Iris pigment epithelial cell (primary cell): ENCODE measurements at places on chromosomes 13 and 19.

DNA sequence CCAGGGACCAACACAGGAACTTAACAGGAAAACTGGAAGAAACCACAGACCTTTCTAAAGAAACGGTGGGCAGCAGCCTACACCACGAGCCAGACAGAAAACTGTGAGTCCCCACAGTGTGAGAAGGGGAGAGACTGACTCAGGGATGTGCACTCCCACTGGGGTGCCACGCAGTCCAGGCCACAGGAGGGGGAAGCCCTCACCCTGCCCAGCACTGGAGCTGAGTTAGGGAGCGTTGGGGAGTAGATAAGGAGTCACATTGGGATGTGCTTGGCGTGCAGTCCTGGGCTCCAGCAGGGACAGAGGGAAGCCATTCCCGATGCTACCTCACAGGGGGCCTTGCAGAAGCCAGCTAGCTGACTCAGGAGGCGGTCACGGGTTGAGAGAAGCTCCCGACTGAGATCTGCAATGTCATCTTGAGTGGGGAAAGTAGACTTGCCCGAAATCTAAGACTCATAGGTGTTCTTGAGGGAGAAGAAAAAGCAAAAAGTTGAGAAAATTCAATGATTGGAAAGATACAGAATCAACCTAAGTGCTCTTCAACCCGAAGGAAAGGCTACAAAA lies 17.3 kb downstream of the SIGLEC8 start:
- DNase-seq = no peak

DNA sequence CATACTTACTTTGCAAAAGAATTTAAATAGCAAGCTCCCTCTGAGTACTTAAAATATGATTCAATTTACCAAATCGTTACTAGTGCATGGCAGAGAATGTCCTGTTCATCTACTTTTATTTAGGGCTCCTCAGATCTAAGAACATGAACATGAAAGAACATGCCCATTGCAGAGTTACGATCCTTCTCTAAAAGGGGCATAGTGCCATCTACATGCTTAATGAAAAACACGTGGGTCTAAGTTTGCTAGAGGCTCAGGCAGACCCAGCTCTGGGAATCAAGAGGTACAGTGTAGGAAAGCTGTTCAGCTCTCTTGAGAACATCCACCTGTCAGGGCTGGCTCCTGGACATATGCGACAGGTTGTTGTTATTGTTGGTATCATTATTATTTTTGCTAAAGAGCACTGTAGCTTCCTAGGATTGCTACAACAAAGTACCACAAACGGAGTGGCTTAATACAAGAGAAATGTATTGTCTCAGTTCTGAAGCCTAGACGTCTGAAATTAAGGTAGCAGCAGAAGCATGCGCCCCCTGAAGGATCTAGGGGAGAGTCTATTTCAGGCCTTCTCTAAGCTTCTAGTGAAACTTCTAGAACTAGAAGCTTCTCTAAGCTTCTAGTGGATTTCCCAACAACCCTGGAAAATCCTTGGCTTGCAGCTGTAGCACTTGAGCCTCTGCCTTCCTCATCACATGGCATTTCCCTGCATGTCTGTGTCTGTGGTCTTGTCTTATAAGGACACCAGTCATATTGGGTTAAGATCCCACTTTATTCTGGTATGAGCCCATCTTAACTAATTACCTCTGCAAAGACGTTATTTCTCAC lies 133.9 kb downstream of the DCT start:
- DNase-seq = peak; percentile 49

DNA sequence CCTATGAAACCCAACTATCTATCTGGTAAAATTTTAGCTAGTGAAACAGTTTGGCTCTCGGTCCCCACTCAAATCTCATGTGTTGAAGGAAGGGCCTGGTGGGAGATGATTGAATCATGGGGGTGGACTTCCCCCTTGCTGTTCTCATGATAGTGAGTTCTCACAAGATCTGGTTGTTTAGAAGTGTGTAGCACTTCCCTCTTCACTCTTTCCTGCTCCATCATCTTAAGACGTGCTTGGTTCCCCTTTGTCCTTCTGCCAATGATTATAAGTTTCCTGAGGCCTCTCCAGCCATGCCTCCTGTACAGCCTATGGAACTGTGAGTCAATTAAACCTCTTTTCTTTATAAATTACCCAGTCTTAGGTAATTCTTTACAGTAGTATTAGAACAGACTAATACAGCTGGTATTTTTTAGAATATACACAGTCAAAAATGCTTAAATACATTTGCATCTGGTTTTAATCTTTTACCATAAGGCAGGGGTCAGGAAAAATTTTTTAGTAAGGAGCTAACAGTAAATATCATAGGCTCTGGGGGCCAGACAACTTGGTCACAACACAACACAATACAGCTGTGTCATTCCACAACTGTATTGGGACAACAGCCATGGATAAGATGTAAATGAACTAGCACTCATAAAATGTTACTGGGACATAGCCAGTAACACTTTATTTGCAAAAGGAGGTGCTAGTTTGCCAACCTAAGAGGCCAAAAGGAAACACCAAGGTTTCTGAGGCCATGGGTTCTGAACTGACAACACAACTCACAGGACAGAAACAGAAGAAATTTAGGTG lies 24.3 kb downstream of the DZIP1 start:
- DNase-seq = no peak

- DNase-seq = no peak
Measured at GRCh38 chr13:30107521-30108136, 199.7 kb downstream of the KATNAL1 start.

GRCh38 chr19:6406401-6406800 lies 13.4 kb upstream of the GTF2F1 start:
- DNase-seq = no peak

DNA sequence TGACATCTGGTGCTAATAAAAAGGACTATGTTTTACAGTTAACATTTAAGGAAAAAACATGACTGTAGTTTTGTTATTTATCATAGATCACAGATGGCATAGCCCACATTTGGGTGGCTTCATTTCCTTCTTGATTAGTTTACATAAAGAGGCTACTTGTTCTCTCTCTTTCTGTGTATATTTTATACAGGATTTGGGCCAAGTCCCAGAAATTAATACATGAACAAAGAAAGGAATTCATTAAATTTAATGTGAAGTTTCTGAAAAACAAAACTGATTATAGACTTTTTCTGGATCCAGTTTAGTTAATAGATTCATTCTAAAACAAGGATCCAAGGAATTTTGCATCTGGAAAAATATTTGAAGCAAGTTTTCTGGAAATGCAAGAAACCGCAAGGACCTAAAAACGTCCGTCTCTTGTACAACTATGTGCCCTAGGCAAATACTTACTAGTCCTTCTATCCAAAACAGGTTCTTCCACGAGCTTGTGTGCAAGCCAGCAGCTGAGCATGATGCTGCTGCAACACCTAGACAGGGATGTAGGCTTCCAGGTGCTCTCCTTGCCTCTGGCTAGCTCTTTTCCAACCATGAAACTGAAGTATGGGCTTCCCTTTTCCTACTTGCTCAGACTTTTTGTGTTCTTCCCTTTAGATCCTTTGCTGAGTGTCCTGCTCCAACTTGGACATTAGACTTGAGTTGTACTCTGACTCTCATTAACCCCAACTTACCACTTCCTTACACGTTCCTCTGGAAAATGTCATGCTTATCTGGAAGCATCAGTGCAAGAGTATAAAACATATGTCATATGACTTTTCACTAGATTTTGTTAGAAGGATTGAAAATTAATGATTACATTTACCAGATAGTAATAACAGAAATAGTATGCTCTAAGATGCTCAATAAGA lies 161.5 kb upstream of the STARD13 start:
- DNase-seq = no peak

GRCh38 chr19:53102756-53103233 lies 427 bp downstream of the ZNF160 start:
- DNase-seq = peak; percentile 49

- no peak for DNase-seq
Measured at GRCh38 chr13:78600280-78600883, 3.0 kb downstream of the POU4F1 start.

GRCh38 chr19:16418597-16418962 lies 53.2 kb downstream of the EPS15L1 start:
- DNase-seq = no peak

DNA sequence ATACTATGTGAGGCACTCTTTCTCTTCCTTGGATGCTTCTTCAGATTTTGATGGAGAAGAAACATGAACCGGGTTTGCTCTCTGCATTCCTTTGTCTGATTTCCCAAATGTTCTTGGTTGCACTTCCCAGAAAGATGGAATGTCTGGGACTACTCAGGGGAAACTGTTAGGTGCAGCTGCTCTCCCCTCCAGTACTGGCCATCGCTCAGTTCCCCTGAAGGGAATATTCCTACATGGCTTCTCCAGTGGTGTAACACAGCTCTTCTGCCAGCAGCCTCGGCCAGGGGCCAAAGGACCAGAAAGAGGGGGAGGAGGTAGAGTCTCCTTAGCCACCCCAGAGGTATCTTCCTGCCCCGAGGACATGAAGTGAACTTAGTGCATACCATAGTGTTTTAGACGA lies 33.5 kb upstream of the SPRY2 start:
- no peak for DNase-seq

- DNase-seq = peak; percentile 24
Measured at GRCh38 chr19:43316591-43317319, 36.7 kb upstream of the CD177 start.

DNA sequence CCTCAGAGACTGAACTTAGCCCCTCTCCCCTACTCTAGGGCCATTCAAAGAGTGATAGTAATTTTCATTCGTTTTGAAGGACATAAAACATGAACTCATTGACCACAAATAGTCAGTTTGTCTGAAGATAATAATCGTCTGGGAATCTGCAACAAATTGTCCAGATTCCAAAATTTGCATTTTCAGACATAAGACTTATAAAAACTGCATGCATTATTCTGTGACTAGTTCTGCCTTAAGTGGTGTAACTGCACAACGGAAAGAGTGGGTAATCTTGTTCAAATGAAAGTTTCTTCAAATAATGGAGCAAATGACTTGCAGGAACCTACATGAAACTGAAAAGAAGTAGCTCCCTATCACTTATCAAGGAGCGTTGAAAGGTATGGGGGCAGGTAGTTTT lies 8.4 kb downstream of the CSNK1A1L start:
- peak; percentile 16 for DNase-seq

- no peak for DNase-seq
Measured at GRCh38 chr13:40189898-40190630, 476.4 kb downstream of the FOXO1 start.

GRCh38 chr19:42479736-42480135 lies 37.0 kb upstream of the CXCL17 start:
- DNase-seq = no peak

GRCh38 chr13:28582225-28582891 lies 76.6 kb upstream of the POMP start:
- peak; percentile 39 for DNase-seq

GRCh38 chr19:48133094-48133493 lies 22.5 kb upstream of the PLA2G4C start:
- no peak for DNase-seq

GRCh38 chr19:20102097-20102496 lies 24.3 kb downstream of the ZNF90 start:
- DNase-seq = no peak

DNA sequence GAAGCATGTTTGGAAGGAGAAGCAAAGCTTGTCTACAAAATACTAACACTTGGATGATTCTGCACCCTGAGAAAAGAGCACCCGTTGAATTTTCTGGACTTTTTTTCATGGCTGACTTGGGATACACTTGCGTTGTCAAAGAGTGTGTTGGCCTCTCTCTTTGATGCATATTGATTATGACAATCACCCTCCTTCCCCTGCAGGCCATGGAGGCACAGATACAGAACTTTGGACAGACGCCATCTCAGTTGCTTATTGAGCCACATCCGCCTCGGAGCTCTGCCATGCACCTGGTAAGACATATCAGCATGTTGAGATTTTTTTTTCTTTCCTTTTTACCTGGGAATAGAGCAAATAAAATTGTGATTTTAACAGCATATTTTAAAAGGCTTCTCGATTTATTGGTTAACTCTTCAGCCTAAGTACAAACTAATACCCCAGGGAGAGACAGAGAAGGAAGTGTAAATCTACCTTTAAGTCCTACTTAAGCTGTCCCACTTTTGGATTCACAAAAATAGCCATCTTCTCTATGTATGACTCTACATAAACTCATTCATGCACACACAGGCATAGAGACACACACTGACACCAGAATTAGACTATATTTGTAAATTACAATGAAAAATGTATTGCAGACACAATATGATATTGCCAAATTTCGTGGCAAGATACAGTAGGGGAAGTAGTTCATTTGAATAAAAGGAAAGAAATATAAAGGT lies 169.7 kb upstream of the MAB21L1 start:
- no peak for DNase-seq

GRCh38 chr19:11291991-11292390 lies 4.0 kb upstream of the TSPAN16 start:
- DNase-seq = no peak

DNA sequence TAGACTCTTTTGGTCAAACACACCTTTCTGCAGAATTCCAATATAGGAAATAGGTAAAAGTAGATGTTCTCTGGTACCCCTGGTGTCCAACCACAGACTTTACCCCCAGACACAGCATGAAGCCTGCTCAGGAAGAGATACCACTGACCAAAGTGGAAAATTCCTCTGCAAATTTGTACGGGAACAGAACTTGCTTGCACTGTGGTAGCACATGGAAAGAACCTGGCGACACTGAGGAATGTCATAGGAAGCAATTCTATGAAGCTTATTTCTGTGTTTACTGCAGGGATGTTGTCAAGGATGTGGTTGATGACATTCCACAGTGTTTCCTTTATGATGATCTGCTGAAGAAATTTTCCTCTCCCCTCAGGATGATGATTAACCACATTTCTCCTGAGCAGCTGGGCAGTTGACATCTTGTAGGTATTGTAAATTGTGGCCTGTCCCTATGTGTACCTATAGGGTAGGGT lies 48.9 kb upstream of the TNFSF11 start:
- peak; percentile 87 for DNase-seq

DNA sequence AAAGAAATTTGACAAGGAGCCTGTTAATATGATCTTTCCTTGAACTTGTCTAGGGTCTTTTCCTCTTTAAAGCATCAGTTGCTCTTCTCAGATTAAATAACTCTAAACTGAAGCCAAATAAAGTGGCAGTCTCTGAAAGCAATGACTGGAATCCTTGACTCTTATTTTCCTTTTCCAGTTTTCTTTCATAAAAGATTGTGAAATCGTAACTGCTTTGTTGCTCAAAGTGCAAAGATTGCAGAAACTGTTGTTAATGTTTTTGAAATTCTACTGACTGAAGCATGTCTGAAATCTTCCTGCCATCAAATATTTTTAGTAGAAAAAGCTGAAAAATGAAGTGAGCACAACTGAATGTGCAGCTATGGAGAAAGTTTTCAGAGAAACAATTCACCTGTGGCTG lies 1.9 kb downstream of the NHLRC3 start:
- peak; percentile 17 for DNase-seq

- DNase-seq = no peak
Measured at GRCh38 chr13:77691871-77692270, 5.6 kb upstream of the SLAIN1 start.

- no peak for DNase-seq
Measured at GRCh38 chr13:64332048-64332447, 2898.1 kb downstream of the PCDH9 start.
